RPMI8226 (cell line): ENCODE measurements at places on chromosomes 6 and 20.

DNA sequence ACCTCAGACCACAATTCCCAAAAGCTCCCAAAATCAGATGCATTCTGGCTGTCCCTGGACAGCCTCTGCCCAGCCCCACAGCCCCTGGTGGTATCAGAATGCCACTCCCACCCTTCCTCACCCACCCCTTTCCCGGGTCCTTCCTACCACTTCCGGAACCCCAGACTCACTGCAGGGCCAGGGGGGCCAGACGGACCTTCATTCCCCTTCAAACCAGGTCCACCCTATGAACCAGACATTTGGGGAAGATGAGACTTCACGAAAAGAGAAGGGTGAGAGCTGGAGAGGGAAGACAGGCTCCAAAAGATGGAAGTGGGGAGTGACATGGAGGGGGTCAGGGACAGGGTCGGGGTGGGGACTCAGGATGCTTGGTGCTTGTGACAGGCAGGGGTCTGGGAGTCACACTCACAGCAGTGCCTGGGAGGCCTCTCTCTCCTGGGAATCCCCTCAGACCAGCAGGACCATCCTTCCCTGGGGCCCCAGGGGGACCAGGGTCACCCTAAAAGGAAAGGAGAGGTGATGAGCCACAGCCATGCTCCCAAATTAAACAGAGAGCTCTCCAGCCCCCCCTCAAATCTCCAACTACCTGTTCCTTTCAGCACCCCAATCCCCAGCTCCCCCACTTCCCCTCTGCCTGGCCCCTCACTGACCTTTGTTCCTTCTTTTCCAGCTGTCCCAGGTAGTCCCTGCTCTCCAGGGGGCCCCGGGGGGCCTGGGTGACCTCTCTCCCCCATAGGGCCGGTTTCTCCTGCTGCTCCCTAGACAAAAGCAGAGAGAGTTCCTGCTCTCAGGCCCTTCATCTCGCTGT lies 20.2 kb downstream of the COL11A2 start:
- DNase-seq = no peak

- no peak for DNase-seq
These were observed 88.6 kb upstream of the MAFB start for GRCh38 chr20:40777653-40778052.

GRCh38 chr6:81734500-81735150 lies 17.9 kb downstream of the TENT5A start:
- no peak for DNase-seq

DNA sequence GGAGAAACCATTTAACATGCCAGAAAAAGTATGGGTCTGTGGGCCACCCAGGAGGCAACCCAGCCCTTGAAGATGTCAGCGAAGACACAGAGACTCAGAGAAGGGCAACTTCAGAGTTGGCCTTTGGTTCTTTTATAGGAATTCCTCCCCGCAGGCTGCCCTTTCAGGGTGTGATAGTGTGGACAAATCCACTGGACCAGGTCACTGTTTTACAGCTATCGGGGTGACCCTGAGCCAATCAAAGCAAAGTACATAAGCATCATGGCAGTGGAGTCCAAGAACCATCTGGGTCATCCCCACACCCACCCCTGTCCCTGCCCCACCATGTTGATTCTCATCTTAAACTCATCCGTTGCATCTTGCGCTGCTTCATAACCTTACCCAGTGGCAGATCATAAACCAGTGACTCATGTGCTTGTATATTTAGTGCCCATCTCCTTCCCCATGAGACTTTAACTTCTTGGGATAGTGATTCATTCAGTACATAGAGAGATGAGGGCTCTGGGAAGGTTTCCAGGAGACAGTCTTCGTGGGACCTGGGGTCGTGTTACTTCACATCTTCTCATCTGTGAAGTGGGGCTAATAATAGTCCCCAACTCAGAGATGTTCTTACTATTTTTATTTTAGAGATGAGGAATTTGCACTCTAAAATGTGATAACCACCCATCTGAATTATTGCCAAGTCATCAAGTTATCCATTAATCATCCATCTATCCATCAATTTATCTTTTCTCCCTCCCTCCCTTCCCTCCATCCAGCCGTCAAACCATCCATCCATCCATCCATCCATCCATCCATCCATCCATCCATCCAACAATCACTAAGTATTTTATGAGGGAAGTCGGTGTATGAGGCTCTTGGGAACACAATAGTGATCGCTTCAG lies 51.0 kb downstream of the EDN3 start:
- no peak for DNase-seq

DNA sequence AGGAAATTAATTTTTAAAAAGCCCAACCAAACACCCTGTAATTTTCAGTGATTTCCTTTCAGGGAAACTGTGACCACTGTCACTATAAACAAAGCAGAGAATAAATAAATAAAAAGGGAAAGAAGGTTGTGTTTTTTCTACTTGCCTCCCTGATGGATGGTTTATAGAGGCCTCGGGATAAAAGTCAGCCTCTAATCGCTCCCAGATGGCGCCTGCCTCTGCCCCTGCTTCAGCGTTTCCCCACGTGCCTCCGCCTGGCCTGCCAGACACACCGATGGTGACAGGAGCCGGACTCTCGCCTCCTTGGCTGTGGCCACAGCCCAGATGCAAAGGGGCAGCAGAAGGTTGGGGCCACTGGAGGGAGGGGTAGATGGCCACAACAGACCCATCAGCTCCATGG lies 327.7 kb downstream of the CDC5L start:
- DNase-seq = no peak

- no peak for DNase-seq
These were observed 34.7 kb upstream of the ADGRF4 start for GRCh38 chr6:47663462-47664216.

- DNase-seq = no peak
These were observed 1.2 kb downstream of the SMIM29 start for GRCh38 chr6:34247481-34248197.

DNA sequence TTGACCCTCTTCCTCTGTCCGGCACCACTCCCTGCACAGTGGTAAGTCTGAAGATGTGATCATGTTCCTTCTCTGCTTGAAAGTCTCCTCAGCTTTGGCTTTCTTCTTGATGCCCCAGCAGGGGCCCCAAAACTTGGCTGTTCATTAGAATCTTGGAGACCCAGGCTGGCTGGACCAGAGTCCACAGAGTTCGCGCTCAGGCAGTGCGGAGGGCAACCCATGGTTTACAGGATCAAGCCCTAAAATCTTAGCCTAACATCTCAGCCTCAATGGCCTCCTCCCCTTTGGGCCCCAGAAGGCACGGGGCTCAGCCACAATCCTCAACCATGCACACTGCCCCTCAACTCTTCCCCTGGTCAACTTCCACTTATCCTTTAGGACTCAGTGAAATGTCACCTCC lies 72.9 kb upstream of the GTSF1L start:
- DNase-seq = no peak

- no peak for DNase-seq
These were observed 23.2 kb upstream of the AHI1 start for GRCh38 chr6:135520781-135521180.
